ENCODE measurements at places on chromosomes 12 and 14.

DNA sequence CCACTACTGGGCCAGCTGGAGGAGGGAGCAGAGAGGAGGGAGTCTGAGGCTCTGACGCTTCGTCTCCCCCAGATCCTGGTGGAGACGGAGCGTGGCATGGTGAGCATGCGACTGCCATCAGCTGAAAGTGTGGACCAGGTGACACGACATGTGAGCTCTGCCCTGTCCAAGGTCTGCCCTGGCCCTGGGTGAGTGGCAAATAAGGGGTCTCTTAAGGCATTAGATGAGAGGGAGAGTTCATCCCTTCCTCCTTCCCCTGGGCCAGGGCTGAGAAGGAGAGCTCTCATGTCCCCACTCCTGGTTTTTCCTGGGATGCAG is 2.5 kb downstream of the CARMIL3 start:
- no peak for DNase-seq

- DNase-seq, result peak; percentile 46
Measured at GRCh38 chr12:5078423-5078822, 34.7 kb downstream of the KCNA5 start.

DNA sequence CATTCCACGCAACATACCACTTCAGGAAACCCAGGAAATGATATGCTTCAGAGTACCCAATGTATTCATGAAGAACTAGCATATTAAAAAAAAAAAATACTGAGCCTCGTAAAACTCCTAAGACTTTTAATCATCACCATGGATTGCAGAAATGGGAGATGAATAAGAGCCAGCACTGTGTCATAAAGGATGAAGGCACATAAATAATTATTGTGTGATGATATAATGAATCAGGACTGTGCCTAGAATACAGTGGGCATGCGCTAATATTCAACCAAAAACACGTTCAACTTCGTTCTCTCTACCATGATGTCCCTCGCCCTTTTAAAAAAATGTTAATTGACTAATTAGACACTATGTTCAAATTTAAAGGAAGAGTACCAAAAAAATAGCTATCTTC is 68.7 kb downstream of the CIT start:
- no peak for DNase-seq

- DNase-seq, result no peak
Measured at GRCh38 chr14:103267226-103267910, 66.7 kb upstream of the EIF5 start.

DNA sequence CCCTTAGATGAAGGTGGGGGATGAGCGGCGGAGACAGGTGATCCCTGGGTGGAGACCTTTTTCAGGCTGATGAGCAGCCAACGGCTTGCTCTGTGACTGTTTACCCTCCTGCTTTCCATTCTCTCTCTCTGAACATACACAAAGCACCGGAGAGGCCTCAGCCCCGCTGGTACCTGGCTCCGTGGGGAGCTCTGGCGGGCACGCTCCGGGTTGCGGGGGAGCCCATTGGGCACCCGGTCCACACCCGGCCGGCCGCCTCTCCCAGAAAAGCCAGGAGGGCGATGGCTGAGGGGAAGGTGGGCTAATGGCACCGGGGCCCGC is 545 bp downstream of the SMARCC2 start:
- no peak for DNase-seq

DNA sequence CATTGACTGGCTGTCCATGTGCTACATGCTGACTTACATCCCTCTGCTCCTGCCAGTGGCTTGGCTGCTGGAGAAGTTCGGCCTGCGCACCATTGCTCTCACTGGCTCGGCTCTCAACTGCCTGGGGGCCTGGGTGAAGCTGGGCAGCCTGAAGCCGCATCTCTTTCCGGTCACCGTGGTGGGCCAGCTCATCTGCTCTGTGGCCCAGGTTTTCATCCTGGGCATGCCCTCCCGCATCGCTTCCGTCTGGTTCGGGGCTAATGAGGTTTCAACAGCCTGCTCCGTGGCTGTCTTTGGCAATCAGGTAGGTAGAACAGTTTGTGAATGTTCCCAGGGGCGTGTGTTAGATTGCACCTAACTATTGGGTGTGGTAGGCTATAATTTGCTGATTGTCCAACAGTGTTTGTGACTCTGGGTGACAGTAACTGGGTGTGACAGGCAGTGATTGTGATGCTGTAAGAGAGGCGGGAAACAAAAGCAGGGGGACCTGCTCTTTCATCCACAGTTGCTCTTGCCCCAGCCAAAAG is 981 bp downstream of the FLVCR2 start:
- DNase-seq, result peak; percentile 26

DNA sequence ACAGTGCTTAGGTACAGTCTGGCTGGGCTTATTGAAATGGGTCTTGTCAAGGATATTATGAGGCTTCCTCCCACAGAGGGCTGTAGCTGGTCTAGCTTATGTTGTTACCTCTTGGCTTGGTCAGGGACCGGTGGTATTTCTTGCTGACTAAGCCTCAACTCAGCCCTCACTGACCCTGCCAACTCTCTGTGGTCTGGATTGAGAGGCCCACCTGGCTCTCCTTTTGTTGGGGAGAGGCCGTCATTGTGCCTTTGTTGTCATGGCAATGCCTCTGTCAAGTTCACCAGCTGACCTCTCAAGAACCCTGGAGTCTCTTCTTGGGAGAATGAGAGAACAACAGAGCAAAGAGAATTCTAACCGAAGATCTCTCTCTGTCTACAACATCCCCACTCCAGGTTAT is 245.6 kb upstream of the NPAS3 start:
- peak; percentile 45 for DNase-seq

DNA sequence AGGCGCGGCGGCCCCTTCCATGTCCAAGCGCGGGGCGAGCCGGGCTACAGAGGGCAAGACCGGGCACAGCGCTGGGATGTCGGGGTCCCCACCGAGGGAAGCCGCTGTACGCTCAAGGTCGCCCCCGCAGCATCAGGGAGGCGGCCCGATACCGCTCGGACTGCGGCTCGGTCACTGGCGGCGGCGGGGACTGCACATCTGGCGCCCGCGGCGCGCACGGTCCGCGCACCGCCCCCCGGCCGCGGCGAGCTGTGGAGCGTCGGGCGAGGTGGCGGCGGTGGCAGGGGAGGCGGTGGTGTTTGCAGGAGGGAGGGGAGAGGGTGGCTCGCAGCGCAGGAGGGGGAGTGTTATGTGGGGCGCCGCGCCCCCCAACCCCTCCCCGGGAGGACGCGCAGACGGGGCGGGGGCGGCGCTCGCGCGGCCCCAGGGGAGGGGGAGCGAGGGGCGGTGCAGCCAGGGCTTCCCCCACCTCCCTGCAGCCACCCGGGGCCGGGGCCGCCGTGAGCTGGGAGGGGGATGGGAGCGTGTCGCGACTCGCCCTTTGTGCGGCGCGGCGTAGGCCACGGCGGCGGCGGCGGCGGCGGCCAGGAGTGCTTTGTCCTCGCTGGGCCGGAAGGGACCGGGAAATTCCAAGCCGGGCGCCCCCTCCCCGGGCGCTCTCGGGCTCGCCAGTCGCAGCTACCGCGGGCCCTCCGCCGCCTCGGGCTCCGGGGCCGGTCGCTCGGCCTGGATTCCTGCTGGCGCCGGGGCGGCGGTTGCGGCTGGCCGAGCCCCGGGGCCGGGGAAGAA is at the start of gene NUAK1:
Gene NUAK1 (minus strand): TSS at position 322 of the 789 bp plus-strand sequence. CDS start 301 bp downstream, at position 21.
- DNase-seq, result peak; percentile 94

DNA sequence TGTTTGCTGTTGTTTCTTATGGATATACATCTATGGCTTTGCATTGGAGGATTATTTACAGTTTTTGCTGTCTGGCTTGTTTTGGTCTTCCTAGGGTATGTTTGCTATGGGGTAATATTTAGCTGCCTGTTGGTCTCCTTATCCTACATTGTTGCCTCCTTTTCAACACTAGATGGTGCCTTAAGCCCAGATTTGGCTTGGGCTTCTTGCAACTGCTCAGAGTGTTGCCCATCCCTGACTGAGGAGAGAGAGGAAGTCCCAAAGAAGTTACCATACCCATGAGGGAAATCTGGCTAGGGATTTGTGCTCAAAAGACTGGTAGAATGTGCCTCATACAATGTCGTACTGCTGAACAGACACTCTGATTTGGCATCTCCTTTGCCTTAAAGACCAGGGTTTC is 94.6 kb upstream of the MUCL1 start:
- DNase-seq, result peak; percentile 2

GRCh38 chr12:42261708-42262107 is 23.7 kb upstream of the YAF2 start:
- DNase-seq, result no peak

DNA sequence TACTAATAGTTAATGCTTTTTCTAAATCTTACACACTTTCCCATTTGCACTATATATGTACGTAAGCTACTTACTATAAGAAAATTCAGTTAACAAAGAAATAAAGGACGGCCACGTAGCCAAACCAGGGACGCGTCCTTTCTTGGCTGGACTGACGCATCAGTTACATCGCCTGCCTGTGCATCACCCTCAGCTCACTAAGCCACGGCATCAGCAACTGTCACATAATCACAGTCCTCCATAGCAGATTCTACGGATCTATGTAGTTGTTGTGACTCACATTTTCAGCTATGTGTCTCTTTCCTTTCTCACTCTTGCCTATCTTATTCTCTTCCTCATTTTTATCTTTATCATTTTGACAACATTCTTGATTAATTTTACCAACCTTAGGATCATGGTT is 38.1 kb upstream of the C12orf50 start:
- DNase-seq, result no peak

- peak; percentile 40 for DNase-seq
Measured at GRCh38 chr12:9796971-9797370, 30.3 kb upstream of the KLRF1 start.

DNA sequence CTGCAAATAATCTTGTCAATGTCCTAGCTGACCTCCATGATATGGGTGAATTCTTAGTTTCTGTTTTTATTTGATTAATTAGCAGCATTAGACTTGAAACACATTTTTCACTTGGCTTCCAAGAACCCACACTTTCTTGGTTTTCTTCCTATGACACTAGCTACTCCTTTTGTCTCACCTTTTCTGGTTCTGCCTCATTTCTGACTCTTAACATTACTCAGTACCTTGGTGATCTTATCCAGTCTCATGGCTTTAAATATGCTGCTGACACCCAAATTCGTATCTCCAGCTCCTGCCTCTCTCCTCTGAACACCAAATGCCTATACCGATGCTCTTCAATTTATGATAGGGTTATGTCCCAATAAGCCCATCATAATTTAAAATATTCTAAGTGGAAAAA is 32.0 kb upstream of the SSTR1 start:
- no peak for DNase-seq

GRCh38 chr12:14264778-14265177 is 100.7 kb upstream of the ATF7IP start:
- no peak for DNase-seq

DNA sequence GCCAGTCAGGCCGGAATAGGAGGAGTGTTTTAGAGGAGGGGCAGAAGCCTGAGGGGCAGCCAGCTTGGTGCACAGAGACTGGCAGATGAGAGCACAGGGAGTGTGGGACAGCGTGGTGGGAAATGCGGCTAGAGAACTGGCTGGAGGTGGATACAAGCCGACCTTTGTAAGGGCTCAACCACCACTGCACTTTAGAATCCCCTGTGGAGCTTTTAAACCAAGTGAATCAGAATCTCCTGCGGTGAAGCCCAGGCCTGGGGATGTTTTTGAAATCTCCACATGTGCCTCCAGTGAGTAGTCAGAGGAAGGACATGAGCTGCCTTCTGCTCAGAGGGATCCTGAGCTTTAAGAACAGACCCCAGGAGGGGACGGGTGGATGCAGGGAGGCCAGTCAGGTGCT is 10.9 kb upstream of the PCED1B start:
- DNase-seq, result no peak

DNA sequence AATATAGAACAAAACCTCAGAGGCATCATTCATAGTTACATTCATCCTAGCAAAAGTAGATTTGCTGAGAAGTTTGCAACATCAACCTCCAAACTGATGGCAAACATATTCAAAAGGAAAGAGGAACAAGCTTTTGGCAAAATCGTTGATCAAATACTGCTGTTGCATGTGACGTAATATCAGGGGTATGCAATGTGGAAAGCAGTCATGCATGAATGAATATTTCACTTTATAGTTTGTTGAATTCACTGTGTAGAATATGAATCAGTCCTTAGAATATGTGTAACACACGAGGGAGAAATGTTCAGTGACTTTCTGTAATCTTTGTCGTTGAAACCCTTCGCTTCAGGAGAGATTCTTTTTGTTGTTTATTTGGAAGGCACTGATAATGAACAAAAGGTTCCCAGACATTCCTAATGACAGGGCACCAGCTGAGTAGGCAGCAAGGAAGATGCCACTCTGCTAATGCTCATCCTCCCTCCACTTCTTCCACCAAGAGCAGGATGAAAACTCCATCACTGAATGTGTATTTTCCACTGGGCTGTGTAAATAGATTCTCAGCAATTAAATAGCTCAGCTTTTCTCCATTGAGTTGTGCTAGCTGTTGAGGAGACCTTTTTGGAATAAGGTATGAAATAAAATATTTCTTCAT is 126.1 kb downstream of the PELI2 start:
- peak; percentile 53 for DNase-seq

DNA sequence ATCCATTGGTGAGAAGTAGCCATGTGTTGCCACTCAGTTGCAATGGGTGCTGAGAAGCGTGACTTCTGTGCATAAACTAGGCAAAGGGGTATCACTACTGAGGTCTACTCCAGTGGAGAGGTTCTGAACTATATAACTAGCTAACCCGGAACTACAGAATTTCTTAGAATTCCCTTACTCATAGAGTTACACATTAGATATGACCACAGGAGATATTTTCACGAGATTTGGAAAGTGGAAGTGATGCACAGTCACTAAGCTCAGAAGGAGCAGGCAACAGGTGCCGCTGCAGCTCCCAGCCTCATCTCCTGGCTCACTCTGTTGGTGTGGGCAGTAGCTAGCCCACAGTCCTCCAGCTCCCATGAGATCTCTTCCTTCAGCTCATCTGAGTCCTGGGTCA is 136.6 kb downstream of the SSPN start:
- no peak for DNase-seq

- no peak for DNase-seq
Measured at GRCh38 chr14:80679273-80679672, 262.3 kb downstream of the CEP128 start.

DNA sequence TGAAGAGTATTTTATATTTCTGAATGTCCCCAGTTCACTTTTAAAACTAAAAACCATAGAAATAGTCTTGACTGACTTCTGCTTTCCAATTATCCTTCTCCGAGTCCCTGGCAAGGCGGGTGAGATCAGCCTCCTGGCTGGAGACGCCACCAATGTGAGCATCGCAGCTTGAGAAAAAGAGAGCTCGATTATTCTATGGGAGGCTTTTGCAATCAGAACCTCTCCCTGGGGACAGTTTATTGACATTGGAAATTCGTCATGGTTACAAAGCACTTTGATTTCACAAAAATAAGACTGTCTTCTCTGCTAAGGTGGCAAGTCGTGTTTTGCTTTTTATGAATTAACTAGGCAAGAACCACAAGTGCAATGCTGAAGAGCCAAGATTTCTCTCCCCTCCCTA is 23.6 kb upstream of the GPHB5 start:
- DNase-seq, result no peak

Measured in eye (tissue), 1 donor.